ENCODE measurements at places on chromosomes 11 and 22.
A peak's percentile ranks its signal among the peaks of the same experiment; 100 is the strongest.

GRCh38 chr11:61012737-61013215 lies 41.3 kb downstream of the CD6 start:
- no peak for DNase-seq

- no peak for DNase-seq
Observed at GRCh38 chr22:49300241-49300640, 527.4 kb downstream of the BRD1 start.

DNA sequence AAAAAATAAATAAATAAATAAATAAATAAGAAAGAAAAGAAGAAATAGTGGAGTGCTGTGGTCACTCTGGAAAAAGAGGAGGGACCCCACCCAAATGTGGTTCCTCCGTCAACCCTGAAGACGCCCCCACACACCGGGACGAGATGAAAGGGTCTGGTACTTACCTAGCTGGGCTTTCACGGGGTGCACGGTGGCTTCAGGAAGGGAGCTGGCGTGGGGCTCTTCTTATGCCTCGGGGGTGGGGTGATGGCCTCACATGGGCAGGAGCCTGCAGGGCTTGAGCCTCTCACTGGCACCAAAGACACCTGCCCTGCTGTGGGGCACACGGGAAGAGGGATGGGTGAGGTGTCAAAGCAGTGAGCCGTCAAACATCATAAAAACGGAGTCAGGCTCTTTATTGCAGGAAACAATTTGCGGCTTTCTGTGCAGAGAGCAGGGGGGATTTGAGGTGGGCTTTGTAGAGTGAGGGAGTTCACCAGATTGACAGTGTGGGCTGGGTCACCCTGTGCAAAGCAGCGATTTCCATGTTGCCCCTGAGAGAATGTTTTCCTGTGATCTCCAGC lies 28.0 kb upstream of the KRTAP5-6 start:
- no peak for DNase-seq

- no peak for DNase-seq
Observed at GRCh38 chr22:50610041-50610451, 9.5 kb downstream of the MAPK8IP2 start.

- DNase-seq = no peak
Observed at GRCh38 chr11:110367571-110367970, 62.2 kb upstream of the FDX1 start.

GRCh38 chr22:37460684-37461083 lies 25.5 kb downstream of the MFNG start:
- no peak for DNase-seq

DNA sequence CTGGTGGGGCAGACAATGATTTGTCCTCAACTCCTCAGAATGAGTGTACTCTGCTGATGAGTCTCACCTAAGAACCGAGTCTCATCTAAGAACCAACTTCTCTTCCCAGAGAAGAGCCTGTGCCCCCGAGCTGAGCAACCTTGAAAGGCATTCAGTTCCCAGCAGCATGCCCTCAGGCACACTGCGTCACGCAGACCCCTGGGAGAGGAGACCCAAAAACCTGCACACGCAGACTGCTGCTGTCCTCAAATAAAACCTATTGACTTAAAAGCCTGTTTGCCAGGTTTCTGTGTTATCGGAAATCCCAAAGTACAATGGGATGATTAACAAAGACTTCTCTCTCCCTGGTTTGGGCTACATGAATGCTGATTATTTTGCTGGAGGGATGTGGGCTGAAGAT lies 121.2 kb downstream of the C11orf58 start:
- DNase-seq = no peak

DNA sequence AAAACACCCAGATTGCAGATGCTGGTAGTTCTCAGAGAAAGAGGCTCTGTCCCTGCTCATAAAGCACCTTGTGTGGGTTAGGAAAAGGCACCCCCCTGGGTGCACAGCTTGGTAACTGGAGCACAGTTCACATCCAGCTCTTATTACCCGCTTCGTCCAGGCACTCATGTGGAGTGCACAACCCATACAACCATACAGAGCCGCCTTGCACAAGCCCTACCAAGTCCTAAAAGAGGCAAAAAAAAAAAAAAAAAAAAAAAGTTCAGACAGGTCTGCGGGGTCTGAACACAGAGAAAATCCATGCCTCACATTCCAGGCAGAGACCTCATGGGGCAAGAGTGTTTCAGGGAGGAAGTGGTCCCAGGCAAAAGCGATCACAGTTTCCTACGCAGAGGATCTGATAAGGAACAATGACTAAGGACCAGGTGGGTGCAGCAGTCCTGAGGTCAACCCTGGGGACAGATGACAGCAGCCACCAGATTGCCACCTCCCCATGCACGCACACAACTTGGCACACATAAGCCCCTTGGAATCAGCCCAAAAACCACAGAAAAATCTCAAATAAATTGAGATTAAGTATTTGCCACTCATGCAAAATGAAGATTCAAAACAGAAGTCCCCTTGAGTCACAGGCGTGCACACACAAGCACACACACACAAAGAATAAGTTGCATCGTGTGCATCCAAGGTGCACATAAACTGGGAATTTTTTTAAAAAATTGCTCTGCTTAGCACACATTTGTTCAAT lies 12.3 kb downstream of the MB start:
- peak; percentile 51 for DNase-seq

GRCh38 chr22:47759909-47760308 lies 997.5 kb downstream of the TBC1D22A start:
- DNase-seq = no peak

GRCh38 chr11:121367844-121368225 lies 75.3 kb downstream of the SC5D start:
- no peak for DNase-seq

- DNase-seq = no peak
Observed at GRCh38 chr11:119538753-119539152, 115.8 kb upstream of the THY1 start.

GRCh38 chr22:37070744-37071143 lies 19.2 kb downstream of the KCTD17 start:
- DNase-seq = no peak

DNA sequence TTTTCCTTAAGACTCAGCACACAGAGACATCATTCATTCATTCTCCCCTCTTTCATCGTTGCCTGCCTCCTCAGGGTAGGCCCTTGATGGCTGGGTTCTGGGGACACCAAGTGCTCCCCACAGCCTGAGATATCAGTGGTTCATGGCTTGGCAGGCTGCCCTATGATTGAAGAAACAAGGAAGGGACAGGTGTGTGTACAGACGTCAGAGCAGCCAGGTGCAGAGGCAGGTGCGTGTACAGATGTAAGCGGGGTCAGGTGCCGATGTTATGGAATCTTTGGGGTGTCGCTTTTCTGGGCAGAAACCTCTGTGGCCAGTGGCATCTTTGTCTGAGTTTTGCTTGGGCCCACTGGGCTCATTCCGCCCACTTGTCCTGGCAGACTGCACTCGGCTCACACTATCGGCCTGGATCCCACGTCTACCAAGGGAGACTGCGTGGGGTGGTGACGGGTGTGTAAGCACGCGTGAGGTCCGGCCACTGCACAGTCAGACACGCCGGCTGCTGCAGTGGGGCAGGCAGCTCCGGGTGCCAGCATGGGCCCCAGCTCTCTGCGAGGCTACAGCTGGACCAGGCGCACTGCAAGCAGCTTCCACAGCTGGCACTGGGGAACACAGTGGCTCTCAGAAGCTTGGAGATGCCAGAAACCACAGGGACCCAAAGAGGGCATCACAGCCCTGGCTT lies 20.9 kb upstream of the KIAA0930 start:
- no peak for DNase-seq

GRCh38 chr11:12164061-12165014 lies 53.9 kb downstream of the MICAL2 start:
- peak; percentile 90 for DNase-seq

DNA sequence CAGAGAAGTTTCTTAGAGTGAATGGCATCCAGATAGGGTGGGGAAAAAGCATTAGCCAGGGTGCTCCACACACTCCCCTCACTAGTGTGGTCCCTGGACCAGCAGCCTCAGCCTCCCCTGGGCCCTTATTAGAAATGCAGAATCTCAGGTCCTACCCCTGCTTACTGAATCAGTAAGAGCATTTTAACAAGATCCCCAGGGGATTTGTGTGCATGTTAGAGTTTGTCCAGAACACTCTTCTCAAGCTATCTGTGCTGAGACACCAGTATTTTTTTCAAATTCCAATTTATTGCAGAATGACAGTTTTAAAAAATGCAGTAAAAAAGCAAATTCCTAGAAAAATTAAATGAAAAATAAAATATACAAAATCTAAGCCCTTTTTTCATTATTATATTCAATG lies 123.1 kb downstream of the MIAT start:
- DNase-seq = no peak

DNA sequence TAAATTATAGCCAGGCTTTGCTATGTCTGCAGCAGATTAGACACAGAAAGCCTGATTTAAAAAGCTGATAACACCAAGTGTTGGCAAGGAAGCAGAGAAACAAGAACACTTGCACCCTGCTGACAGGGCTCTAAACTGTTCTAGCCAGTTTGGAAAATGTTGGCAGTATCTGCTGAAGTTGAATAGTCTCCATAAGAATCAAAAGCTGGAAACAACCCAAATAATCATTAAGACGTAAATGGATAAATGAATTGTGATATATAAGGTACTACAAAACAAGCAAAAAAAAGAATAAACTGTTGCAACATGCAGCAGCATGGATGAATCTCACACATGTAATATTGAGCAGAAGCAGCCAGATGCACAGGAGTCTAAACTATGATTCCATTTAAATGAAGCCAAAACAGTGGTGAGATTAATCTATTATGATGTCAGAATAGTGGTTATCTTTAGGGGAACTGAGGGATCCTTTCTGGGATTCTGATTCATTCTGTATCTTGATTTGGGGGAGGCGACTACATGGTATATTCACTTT lies 40.4 kb upstream of the ADORA2A start:
- DNase-seq = no peak

DNA sequence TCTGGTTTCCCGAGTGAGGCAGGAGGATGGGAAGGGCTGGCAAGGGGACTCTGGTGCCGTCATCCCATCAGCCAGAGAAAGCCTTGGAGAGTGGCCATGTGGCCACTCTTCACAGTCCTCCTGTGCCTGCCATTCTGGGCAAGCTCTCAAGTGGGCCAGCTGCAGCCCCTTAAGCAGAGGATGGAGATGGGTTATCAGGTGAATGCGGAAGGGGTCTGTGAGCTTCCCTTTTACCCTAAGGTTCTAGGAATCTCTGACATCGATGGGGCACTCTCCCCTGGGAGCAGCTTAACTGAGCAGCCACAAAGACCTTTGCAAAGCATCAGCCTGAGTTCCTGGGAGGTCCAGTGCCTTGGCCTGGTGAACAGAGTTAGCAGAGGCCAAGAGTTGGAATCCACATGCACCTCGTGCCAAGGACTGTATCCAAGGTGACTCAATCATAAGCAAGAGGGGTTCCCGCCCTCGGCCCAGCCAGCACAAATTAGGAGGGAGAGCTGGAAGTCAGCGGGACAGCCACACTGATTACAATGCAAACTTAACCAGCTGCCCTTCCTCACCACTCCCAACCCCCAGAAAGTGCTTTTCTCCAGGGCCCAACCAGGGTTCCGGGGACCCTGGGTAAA lies 193.6 kb downstream of the BUD13 start:
- DNase-seq = peak; percentile 58

- no peak for DNase-seq
Observed at GRCh38 chr22:29300807-29301601, 5.4 kb upstream of the GAS2L1 start.

DNA sequence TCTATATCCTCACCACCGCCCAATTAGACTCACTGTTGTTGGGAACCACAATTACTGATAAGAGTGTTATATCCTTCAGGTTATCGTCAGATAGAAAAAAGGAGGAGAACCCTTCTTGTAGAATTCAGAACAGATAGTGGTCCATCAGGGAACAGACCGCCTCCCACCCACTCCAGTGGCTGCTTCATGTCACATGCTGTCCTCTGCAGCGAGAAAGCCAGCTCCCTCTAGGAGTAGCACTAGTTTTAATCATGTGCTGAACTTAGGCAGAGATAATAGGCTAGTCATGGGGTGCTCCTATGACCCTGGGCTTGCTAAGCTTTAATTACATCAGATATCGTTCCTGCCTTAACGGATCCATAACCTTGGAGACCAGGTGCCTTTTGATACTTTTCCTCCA lies 51.5 kb upstream of the RAB1B start:
- DNase-seq = no peak

DNA sequence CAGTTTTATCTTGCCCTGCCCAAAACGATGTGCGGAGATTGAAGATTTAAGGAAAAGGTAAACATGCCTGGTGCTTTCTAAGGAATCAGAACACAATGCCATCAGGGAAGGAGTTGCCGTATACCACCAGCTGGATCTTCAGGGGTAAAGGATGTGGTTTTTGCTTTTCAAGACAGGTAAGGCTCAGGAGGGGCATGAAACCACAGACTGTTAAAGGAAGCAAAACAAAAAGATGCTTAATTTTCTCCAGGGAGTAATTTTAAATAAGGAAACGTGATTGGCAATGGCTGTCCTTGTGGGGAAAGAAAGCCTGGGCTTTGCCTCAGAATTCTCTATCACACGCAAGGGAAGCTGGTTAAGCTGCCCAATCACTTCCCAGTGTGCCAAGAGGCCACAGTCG lies 655.6 kb downstream of the OPCML start:
- no peak for DNase-seq

DNA sequence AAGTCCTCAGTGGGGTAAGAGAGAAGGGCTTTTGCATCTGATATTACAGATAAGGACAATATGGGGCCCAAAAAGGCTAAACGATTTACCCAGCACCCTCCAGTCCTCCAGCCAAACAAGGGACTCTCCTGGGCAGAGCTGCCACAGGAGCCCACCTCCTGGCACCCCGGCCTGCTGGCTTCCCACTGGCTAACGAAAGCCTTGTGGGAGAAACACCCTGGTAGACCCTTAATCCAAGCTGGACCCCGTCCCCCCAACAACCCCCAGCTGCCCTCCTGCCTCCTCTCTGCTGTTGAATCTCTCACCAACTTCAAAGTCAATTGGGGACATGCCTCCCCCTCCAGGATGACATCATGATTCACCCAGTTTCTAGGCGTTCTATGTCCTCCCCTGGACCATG lies 10.8 kb downstream of the C1QTNF6 start:
- DNase-seq = no peak

GRCh38 chr11:115503083-115503885 lies 931 bp downstream of the CADM1 start:
- peak; percentile 88 for DNase-seq

GRCh38 chr11:110903830-110904229 lies 191.6 kb upstream of the ARHGAP20 start:
- DNase-seq = peak; percentile 58

DNA sequence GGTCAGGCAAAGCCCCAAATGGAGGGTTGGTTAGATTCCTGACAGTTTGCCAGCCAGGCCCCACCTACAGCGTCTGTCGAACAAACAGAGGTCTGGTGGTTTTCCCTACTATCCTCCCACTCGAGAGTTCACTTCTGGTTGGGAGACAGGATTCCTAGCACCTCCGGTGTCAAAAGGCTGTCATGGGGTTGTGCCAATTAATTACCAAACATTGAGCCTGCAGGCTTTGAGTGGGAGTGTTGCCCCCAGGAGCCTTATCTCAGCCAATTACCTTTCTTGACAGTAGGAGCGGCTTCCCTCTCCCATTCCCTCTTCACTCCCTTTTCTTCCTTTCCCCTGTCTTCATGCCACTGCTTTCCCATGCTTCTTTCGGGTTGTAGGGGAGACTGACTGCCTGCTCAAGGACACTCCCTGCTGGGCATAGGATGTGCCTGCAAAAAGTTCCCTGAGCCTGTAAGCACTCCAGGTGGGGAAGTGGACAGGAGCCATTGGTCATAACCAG lies 4.7 kb upstream of the TTC36 start:
- peak; percentile 50 for DNase-seq

Measured in astrocyte of the hippocampus (primary cell).